ENCODE measurements at places on chromosomes 6 and 20.

DNA sequence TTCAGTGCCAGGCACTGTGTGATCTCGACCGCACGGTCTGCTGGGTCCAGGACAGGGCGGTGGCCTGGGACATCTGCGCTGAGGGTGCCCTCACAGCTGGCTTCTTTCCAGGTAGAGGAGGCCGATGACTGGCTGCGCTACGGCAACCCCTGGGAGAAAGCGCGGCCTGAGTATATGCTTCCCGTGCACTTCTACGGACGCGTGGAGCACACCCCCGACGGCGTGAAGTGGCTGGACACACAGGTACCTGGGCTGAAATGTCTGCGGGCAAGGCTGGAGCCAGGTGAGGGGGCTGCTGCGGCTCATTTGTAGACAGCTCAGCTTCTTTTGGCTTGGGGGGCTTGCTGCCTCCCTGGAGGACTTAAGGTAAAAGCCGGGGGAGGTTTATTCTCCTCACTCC, 26.6 kb downstream of the PYGB start:
- DNase-seq, result no peak

GRCh38 chr20:38197217-38197616, 32.1 kb upstream of the TGM2 start:
- DNase-seq, result no peak

DNA sequence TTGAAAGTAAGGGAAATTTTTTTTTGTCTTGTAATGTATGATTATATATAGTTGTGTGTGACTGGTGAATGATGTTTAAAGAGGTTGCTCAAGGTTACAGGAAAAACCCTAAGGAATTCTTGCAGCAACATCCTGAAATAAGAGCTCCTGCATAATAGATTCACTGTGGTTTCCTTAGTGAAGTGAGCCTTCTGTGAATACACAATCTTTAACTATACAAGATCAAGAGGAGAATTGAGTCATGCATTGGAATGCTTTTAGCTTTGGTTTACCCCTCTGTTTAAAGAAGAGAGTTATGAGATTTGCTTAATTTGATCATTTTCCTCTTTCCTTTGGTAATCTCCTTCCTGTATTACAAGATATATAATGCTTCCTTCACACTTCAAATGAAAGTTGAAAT, 141.6 kb upstream of the EYA4 start:
- DNase-seq, result no peak

GRCh38 chr20:47024461-47024937, 129.9 kb downstream of the EYA2 start:
- no peak for DNase-seq

- no peak for DNase-seq
These were observed 2.1 kb downstream of the PLCG1 start for GRCh38 chr20:41139227-41140093.

DNA sequence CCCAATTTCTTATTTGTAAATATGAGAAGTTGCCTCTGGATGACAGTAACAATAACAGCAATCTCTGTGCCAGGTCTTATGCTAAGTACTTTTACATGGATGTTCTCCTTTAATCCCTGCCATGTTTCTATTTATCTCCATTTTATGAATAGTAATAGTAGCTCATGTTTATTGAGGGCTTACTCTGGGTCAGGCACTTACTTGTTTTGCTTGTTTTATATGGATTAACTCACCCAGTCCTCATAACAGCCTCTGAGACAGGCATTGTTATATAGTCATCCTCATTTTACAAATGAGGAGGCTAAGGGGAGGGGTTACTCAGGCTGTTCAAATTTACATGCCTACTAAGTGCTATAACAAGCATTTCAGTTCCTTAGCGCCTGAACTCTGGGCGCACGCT, 64.3 kb downstream of the ARID1B start:
- no peak for DNase-seq

DNA sequence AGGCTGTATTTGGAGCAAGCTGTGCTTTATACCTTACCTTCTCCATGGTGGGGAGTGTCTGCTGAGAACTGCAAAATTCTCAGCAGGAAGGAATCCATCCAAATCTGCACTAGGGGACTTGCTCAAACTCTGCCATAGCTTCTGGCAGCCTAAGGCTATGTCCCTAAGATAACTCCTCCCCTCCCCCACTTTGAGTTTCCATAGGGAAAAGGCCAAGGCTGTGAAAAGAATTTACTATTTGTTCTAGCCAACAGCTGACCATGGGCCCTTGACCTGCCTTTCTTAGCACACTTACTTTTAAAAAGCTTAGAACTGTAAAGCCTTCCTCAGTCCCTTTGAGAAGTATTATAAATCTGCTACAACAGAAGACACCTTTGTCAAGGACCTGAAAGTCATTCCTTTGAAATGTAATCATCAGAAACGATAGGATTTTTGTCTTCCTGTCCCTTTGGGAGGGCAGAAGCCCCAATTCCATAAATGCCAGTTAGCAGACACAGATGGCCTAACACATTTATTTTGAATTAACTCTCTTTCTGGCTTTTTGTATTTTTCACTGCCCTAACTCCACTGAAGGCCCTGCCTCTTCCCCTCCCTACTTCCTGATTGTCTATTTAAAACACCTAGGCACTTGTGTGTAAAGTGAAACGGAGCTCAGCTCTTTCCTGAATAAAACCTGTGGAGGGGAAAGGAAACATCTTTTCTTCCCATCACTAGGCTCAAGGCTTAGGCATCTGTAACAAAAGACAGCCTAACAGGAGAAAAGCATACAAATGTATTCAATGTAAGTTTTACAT, 157.1 kb downstream of the AKAP7 start:
- no peak for DNase-seq

- no peak for DNase-seq
These were observed 179.9 kb upstream of the RUNX2 start for GRCh38 chr6:45148278-45148677.

GRCh38 chr20:34300256-34300806, 2.8 kb downstream of the AHCY start:
- no peak for DNase-seq

DNA sequence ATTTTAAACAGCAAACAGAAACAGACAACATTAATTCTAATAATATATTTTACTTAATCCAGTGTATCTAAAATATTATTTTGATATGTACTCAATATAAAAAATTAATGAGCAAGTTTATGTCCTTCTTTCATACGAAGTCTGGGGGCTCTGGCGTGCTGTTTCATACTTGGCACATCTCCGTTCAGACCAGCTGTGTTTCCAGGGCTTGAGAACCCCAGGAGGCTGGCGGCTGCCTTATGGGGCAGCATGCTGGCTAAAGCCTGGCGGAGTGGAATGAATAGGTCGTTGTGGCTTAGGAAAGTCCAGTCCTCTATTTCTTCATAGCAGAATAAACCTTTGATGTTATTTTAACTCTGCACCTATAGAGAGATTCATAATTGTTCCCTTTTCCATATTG, 43.3 kb downstream of the DUSP22 start:
- DNase-seq, result peak; percentile 35

DNA sequence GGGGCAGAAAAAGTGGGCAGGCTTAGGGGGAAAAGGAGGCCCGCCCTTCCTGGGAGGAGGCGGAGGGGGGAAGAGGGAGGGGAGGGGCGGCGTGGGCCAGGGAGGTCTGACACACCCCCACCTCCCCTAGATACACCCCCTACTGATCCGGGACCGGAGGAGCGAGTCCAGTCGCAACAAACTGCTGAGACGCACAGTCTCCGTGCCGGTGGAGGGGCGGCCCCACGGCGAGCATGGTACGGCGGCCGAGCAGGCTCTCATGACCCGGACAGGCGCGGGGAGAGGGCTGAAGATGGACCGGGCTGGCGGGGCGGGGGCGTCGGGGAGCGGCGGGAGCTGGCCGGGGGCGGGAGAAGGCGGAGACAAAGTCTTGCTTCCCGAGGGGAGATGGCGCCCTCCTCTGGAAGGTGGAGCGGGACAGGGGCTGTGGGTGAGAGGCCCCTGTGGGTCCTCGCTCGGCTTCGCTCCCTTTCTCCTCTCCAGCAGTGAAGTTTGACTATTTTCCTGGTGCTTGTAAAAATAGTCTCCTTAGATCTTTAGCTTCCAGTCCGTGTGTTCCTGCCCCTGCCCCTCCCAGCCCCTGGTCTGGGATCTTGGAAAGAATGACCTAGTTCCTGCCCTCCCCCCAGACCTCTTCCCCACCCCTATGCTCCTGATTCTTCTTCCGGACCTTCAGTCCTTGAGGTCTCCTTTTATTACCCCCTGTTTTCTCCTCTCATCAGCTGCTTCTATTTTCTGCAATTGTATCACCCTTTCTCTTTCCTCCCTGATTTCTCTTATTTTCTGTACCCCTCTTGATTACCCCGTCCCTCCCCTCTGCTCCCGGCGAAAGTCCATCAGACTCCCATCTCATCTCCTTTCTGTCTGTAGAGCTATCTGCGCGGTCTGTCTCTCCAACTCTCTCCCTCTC, 6.1 kb downstream of the SYNGAP1 start:
- DNase-seq, result peak; percentile 82

- DNase-seq, result no peak
These were observed 79.4 kb downstream of the LIN28B start for GRCh38 chr6:105036351-105036750.

DNA sequence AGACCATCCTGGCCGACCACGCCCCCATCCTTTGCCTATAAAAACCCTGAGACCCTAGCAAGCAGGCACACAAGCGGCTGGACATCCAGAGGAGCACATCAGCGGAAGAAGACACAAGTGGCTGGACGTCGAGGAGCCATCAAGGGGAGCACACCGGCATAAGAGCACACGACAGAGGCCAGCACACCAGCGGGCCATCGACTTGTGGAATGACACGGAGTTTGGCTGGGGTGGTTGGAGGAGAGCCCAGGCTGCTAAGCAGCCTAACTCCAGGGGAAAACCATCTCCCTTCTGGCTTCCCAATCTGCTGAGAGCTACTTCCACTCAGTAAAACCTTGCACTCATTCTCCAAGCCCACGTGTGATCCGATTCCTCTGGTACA, 44.8 kb upstream of the BCLAF1 start:
- peak; percentile 39 for DNase-seq

- DNase-seq, result no peak
These were observed 289.4 kb upstream of the STXBP5 start for GRCh38 chr6:146914489-146915483.

GRCh38 chr6:107689951-107690642, 134.0 kb downstream of the SCML4 start:
- no peak for DNase-seq

GRCh38 chr6:33827546-33828451, 24.0 kb upstream of the MLN start:
- no peak for DNase-seq

- DNase-seq, result peak; percentile 70
These were observed 40.4 kb upstream of the HMGA1 start for GRCh38 chr6:34196116-34196832.

GRCh38 chr6:24455061-24455460, 34.3 kb downstream of the GPLD1 start:
- no peak for DNase-seq

DNA sequence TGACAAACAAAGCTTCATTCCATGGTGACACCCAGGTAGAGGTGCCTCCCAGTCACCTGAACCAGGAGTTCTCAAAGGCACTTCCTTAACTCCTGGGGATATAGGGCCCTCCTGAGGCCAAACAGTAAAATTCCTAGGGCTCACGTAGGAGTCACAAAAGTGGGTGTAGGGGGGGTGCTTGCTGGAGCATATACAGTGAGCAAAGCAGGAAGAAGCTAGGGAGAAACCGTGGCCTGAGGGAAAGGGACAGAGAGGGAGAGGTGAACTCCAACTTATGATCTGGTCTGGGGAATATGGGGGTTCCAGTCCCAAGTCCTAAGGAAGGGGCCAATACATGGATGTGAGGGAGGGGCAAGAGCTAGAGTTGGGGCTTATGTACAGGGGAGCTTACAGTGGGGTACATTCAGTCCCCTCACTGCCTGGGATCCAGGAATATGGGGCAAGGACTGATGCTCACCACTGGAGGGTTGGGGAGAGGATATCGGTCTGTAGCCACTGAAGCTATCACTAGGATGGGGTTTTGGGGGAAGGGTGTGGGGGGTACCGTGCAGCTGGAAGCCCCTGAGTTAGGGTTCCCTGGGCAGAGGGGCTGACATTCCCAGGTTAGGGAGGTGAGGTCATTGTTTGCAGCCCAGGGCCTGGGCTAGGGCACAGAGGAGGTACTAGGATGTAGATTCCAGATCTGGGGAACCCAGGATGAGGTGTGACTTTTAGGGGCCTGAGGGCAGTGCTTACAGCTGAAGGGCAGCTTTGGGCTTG, 950 bp downstream of the PEDS1 start:
- no peak for DNase-seq

- DNase-seq, result no peak
These were observed 137.7 kb downstream of the INSM1 start for GRCh38 chr20:20505554-20505953.

- no peak for DNase-seq
These were observed 36.3 kb downstream of the BANF2 start for GRCh38 chr20:17735959-17736621.

DNA sequence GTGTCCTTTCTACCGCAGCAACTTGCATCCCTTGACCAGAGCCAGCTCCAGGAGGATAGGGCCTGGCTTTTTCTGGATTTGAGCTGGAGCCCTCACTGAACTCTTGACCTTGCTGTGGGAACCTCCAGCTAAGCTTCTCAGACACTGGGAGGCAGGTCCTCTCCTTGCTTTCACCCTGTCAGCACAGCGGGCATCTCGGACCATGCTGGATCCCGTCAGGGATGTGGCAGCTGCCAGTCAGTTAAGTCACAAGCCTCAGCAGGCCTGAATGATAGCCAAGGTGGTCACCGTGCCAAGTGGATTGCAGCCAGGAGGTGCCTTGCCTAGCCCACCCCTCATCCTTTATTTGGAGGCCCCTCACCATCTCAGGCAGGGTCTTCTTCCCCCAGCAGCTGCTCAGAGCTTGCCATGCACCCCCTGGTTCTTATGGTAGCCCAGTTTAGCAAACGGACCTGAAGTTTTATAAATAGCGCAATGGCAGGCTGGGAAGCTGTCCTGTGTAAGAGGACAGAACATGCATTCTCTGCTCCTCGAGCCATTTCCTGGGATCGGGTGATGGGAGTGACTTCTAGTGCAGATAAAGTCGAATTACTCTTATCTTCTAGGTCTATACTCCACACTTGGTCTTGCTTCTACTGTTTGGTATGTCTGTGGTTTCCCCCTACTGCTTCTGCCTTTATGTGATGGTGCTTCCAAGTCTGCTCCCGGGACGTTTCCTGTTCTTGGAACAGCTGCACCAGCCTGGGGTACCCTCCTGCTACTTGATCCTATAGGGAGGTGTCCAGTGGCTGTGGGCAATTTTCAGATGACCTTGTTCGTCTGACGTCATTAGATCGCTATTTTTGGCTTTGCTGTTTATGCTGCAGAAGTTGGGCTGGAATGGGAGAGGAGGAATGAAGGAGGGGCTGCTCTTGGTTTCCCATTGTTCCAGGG, 7.1 kb upstream of the MYLK2 start:
- no peak for DNase-seq

- no peak for DNase-seq
These were observed 89.1 kb downstream of the ME1 start for GRCh38 chr6:83341765-83342164.

Measured in globus pallidus (tissue), 1 donor.